Renal cortex interstitium (tissue), 15 donors: ENCODE measurements at places on chromosomes 7 and 10.

DNA sequence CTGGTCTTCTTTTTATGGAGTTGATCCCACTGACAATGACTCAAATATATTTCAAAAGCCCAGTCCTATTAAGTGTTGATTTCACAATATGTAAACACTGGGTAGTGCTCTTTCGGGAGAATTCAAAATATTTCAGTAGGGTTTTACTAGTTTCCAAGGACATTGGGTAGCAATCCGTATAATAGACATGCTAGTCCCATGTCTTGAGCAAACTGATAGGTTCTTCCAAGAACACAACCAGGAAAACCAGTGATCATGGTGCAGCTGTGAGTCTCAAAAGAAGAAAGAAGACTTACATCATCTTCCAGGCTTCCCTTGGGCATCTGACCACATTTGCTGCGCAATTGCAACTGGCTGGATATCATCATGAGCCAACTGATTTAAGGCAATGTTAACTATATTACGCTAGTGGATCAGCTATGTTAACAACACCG lies 59.3 kb upstream of the APBB1IP start:
- no peak for DNase-seq

DNA sequence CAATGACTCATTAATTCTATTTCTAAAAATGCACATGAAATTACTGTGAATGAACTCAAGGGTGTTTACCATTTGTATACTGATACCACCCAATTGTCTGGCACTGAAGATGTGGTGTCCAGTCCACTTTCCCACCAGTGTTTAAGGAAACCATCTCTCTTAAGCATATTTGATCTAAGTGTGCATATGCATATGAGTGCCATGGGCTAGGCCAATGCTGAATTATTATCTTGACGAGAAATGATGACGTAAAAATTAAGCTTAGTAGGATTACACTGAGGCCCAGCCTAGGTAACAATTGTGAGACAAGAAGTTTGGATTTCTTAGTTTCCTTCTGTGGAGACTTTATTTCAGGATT lies 59.7 kb downstream of the SVIL start:
- DNase-seq: no peak

DNA sequence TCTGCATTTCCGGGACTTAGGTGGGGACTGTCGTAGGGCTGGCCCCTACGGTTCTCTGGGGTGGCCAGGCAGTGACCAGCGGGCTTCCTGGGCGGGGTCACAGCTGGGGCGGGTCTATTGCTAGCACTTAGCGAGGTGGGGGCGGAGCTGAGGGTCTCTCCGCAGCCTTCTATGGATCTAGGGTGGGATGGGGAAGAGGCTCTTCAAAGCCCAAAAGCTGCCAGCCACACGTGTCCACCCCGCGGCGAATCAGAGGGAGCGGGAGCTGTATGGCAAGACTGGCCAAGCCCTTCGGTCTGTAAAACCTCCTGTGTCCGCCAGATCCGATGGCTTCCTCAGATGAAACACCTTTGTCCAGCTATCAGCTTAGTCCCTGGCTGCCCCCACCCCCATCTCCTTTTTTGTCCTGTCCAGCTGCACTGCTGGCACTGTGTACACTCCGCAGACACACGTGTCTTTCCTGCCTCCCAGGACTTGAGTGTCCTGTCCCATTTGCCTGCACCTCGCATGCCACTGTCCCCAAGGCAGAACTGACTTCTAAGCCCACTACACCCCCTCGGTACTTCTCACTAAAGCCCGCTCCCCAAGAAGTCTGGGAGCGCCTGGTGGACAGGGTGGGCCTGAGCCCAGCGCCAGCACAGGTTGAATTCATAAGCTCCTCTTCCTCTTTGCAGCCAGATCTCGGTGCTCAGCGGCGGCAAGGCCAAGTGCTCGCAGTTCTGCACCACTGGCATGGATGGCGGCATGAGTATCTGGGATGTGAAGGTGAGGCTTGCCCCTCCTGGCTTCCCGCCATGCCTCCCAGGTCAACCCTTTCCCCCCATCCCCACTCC lies 14.8 kb downstream of the PDAP1 start:
- DNase-seq: no peak

GRCh38 chr10:100364735-100365391 lies 17.8 kb downstream of the SCD start:
- no peak for DNase-seq

DNA sequence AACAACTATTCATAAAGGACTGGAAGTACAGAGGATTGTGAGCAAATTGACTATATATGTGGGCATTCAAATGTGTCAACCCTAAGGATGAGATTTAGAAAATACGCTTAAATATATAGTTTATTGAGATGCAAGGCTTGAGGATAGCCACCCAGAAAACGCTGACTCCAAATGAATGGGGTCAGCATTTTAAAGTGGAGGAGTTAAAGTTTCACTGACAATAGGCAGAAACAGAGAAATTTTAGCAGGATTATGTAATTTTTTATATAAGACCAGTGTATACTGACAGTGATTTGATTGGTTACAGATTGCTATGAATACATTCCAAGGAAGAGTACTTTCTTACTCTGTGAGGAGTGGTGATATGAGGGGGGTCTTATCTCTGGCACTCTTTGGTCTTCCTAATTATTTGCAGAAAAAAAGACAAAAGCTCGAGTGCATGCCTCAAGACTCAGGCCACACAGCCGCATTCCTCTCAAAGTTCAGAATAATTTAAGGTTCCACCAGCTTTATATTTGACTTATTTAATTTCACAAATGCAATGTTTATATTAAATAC lies 38.6 kb upstream of the ARL4A start:
- DNase-seq: no peak

GRCh38 chr7:66558201-66558641 lies 70.5 kb upstream of the KCTD7 start:
- DNase-seq: no peak
